Liver (tissue), 10 donors: ENCODE measurements at places on chromosomes 16 and 17.
A peak's percentile ranks its signal among the peaks of the same experiment; 100 is the strongest.

DNA sequence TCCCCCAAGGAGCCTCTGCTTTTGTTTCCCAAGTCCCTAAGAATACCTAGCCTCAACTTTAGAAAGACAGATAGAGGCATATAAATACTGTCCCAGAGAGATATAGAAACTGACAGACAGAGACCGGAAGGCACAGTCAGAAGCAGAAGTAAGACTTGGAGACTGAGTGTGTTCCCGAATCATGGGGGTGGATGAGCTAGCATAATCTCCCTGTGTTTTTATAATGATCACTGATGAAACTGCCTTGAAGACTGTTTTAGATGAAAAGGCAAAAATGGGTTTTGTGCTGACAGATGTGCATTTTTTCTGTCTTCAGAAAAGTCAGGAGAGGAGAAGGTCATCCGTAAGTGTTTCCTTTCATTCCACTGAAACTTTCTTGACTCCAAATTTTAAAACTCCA lies 8.3 kb upstream of the PSMD3 start:
- no peak for DNase-seq

GRCh38 chr16:1297018-1297696 lies 12.3 kb upstream of the UBE2I start:
- DNase-seq: no peak

DNA sequence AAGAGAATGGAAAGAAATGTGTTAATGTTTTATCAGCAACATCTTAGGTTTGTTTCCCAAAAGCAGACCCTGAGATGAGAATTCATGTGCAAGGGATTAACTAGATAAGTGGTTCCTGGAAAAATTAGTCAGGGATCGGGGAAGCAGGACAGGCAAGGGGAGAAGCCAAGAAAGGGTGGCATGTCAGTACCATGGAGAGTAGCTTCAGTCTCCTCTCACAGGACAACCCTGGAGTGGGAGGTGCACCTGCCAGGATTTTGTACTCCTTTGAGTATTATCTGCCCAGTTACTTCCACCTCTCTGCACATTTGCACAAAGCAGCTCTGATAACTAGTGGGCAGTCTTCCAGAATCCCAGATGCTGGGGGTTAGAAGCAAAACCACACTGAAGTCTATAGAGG lies 117.0 kb downstream of the RGS9 start:
- no peak for DNase-seq

DNA sequence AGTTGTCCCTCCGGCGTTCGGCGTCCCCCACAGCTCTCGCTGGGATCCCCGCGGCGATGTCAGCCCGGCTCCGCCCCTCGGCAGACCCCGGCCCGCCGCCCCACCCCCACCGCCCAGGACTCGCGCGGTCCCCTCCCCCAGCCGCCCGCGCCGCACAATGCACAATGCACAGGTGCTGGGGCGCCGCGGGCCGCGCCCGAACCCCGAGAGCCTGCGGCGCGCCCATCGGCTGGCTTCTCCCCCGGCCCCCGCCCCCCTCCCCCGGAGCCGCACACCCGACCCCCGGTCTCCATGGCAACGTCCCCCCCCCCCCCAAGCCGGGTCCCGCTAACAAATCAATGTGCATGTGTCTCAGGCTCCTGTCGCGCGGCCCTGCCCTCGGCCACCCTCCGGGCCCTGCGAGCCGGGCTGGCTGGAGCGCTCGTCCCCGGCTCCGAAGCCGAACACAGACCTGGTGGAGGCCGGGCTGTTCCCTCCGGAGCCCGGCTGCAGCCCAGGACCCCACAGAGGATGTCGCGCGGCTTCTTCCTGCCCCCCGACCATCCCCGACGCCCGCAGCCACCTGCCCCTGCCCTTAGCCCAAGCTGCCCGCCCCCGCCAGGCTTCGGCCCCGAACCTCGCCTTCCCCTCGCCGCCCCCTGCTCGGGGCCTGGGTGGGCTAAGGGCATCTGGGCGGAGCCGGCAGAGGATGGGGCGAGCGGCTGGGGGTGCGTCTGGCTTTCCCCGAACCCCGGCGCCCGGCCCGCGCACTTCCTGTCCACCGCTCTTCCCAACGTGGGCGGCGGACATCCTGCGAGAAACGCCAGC lies 818 bp upstream of the CBX8 start:
- DNase-seq: no peak

GRCh38 chr17:40362696-40363110 lies 1.8 kb downstream of the GJD3 start:
- DNase-seq: peak; percentile 64

GRCh38 chr17:75245011-75245410 lies 16.4 kb downstream of the GGA3 start:
- DNase-seq: no peak

DNA sequence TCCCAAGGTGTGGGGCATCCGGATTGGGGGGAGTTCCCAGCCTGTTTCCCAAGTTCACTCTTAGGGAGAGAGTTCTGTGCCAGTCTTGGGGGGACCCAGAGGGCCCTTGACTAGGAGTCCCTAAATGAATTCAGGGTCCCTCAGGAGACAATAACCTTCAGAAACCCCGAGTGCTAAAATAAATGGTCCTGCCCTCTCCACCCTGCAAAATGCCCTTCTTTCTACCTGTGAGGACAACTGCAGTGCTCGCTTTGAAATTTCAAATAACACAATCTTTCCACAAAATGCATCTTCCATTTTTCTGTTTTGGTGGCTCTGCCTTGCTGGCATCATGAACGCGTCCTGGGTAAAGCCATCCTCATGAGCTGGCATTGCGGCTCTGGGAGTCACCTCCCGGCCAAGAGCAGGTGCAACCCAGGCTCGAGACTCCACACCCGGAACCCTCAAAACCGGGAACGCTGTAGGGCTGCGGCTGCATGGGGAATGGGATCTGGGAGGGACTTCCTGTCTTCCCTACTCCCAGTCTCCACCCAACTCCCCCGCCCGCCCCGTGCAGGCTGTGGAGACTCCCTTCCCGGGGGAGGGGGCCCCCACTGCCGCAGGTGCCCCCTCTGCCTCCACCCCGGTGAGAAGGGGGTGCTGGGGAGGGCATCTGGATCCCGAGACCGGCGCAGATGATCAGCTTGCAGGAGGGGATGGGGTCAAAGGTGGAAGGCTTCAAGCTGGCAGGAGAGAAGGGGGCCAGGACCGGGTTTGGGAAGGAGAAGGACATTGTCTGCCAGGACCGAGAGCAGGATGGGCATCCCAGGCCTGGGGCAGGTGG lies at the start of gene ZNF205:
Gene ZNF205, plus strand, starts transcription at position 529 of the 823 bp plus-strand sequence. CDS start 845 bp downstream, outside the sequence.
- peak; percentile 70 for DNase-seq

DNA sequence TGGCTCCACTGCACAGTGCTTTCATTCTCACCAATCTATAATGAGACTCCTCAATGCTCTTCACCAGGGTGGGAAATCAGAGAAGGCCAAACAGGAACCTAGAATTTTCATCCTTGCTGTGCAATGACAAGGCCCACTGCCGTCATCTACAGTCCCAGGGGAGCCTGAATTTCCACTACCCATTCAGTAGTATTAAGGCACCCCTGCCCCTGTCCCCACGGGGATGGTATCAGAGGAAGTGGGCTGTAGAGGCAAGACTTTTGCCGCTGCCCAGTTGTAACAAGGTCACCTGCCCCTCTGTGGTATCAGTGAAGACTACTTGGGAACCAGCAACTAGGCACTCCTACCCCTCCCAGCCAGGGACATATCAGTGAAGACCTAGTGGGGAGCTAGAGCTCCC lies 104.5 kb downstream of the C16orf78 start:
- no peak for DNase-seq

GRCh38 chr17:78304549-78305037 lies 55.3 kb downstream of the SOCS3 start:
- DNase-seq: no peak

- no peak for DNase-seq
Measured at GRCh38 chr17:49316889-49317675, 45.0 kb downstream of the ZNF652 start.

- no peak for DNase-seq
Measured at GRCh38 chr16:23967775-23968174, 132.0 kb downstream of the PRKCB start.

DNA sequence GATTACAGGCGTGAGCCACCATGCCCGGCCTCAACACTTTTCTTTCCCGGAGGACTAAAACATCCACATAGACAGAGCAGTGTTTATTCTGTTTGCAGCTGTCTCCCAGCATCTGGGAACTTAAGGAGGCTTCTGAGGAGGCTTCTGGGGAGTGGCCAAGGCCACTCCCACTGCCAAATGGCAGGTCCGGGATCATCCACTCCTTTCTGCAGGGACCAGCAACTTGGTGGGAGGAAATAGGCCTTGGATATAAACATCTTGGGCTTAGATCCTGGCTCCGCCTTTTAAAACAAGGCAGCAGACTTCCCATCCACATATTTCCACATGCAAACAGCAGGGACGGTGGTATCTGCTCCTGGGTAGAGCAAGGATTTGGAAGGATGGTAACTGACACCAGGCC lies 14.1 kb upstream of the SPATA32 start:
- DNase-seq: no peak

- no peak for DNase-seq
Measured at GRCh38 chr16:79360267-79360666, 240.3 kb downstream of the MAF start.

- no peak for DNase-seq
Measured at GRCh38 chr16:83472776-83473501, 334.8 kb upstream of the HSBP1 start.

- DNase-seq: no peak
Measured at GRCh38 chr17:57873261-57874057, 23.6 kb upstream of the MRPS23 start.

- no peak for DNase-seq
Measured at GRCh38 chr17:15255713-15256454, 9.2 kb downstream of the PMP22 start.

- no peak for DNase-seq
Measured at GRCh38 chr16:19831678-19832077, 53.0 kb downstream of the GPRC5B start.

DNA sequence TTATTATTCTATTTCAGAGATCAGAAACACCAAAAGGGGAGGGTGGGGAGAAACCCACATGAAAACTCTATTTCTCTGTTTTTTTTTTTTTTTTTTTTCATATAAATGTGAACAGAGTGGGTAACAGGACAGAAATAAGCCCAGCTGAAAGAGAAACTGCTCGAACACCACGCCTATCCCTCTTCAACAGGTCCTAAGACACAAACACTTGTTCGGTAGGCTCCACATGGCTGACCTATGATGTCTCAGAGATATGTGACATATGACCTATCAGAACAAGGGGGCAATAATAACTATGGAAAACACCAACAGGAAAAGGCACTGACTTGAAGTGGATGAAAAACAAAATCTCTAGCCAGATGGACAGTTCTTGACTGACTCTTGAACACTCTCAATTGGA lies 44.8 kb downstream of the PARN start:
- no peak for DNase-seq

- no peak for DNase-seq
Measured at GRCh38 chr17:22277595-22277994, 585.3 kb downstream of the KCNJ18 start.

DNA sequence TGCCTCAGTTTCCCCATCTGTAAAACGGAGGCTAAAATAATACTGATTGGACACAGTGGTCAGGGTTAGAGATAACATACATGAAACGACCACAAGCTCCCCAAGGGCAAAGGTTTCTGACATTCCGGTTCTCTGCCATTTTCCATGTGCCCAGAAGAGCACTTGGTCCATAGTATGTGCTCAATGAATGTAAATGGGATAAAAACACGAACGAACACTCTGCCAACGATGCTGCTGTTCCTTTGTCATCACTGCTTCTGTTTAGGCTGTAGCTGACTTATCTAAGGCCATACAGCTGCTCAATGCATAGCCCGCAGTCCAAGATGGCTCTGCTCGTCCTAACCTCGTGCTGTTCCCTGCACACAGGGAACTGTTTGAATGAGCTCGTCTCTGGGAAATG lies 102.0 kb downstream of the RMI2 start:
- DNase-seq: no peak

DNA sequence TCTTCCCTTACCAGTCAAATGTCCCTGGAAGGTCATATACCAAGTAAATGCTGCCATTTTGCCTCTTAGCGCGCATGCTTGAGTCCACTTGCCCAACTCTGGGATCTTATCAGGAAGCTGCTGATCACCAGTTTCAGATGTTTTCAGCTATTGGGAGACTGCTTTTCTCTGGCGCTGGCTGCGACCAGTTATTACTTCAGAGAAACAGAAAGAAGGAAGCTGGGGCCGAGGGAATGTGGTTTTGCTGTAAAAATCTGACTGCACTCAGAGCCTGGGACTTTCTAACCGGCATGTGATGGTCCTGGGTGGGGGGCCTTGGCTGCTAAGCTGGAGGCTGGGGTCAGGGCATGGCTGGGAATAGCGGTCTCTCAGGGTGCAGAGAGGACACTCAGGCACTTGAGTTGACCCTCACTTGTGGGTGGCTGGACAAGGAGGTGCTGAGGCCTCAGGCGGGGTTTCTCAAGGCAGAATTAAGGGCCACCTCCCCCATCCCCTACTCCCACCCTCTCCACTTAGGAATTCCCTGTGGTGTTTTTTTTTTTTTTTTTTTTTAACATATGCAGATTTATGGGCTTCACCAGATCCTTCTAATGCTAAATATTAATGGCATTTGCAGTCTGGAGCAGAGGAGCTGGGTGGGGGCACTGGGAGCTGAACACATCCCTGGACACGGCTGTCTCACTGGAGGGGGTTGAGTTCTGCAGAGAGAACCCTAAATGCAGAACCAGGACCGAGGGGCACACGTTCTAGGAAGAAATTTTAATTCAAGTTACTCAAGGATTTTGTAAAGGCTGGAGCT lies 145.8 kb downstream of the CYLD start:
- DNase-seq: peak; percentile 13

DNA sequence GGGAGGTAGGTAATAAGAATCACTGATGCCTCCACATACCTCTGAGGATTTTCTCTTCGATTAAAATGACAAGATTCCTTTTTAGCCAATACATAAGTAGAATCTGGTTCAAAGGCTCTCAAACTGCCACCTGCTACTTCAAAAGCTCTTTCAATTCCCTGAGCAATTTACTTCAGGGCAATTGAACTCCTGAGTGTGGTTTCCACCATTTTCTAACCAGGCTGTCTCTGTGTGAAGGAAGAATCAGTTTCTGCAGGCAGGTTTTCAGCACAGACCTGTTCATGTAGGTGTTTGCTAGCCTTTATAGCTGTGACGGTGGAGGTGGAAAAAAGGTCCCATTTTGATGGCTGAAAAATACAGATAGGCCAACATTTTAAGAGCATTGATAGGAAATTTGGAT lies 18.2 kb upstream of the HS3ST3B1 start:
- DNase-seq: no peak

GRCh38 chr17:47718634-47719405 lies 14.2 kb upstream of the TBX21 start:
- DNase-seq: no peak

- peak; percentile 67 for DNase-seq
Measured at GRCh38 chr16:14501331-14502255, 128.5 kb downstream of the PARN start.

GRCh38 chr17:61208301-61209105 lies 191.1 kb upstream of the TBX2 start:
- DNase-seq: no peak

DNA sequence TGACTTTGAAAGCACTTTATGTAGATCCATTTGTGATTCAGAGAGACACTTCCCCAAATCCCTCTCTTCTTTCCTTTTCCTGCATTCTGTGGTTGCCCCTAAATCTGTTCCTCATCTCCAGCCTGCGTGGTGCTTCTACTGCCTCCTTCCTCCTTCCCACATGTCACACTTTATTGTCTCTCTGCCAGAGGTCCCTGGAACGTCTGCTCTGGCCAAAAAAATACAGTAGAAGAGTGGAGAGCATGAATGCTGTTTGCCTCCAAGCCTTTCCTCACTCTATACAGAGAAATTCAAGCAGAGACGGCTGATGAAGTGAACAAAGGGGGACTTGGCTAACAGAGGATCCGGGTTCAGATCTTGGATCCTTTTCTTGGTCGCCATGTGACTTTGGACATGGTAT lies 22.8 kb upstream of the IRX3 start:
- DNase-seq: no peak
